A549 treated with DMSO at 1 μM for 4 hours (cell line): ENCODE measurements at places on chromosomes 11 and 22. TPM values are rescaled to one million over a fixed set of nuclear protein-coding genes. Genes with fewer than 3 reads are reported as not detected.

OR4C45 gene
- not detected in 5 replicates for total RNA-seq

FADS1 gene
- 126 to 169 TPM (median 143 TPM) in 5 replicates for total RNA-seq

ISX gene
- total RNA-seq, result not detected in 5 replicates

KRTAP5-2 gene
- total RNA-seq, result not detected in 5 replicates

SYT8 gene
- total RNA-seq, result 0.06 to 0.22 TPM in 2 of 5 replicates, not detected in the others
